ENCODE measurements at places on chromosomes 16 and 17.

- DNase-seq = no peak
These were observed 11.7 kb upstream of the TMED6 start for GRCh38 chr16:69363281-69363717.

DNA sequence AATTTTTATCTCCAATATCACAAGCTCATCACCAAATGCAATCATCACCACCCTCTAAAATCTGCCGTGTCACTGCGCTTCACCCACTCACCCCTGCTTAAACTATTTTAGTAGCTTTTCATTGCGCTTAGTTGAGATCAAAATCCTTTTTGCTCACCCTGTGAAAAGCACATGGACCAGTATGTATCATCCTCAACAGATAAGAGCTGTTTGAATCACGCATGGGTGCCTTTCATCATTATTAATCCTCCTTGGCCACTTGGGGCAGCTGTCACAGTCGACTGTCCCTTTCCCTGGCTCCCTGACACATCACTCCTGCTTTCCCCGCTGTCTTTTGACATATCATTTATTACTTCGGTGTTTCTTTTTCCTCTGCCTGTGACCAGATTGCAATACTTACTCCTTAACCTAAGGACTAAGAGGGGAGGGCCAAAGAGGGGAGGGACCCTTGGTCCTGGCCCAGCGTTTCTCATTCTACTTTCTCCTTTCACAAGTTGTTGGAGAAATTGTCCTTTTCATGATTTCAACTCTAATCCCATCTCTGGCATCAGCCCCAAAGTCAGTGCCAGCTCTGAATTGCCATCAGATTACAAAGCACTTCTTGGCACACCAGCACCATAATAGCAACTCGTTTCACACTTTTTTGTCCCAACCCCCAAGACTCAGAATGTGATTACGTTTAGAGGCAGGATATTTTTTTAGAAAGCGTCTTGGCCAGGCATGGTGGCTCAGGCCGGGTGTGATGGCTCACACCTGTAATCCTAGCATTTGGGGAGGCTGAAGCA is 8.6 kb upstream of the KDM6B start:
- DNase-seq = no peak

- no peak for DNase-seq
These were observed 10.9 kb downstream of the SMCR8 start for GRCh38 chr17:18326039-18326438.

GRCh38 chr16:62089715-62090114 is 53.5 kb upstream of the CDH8 start:
- no peak for DNase-seq

- DNase-seq = peak; percentile 96
These were observed at the start of gene KAT7 for GRCh38 chr17:49788478-49789242. TSS of gene KAT7 (plus strand) at chr17:49788681. CDS start at chr17:49788835, 154 bp downstream.

DNA sequence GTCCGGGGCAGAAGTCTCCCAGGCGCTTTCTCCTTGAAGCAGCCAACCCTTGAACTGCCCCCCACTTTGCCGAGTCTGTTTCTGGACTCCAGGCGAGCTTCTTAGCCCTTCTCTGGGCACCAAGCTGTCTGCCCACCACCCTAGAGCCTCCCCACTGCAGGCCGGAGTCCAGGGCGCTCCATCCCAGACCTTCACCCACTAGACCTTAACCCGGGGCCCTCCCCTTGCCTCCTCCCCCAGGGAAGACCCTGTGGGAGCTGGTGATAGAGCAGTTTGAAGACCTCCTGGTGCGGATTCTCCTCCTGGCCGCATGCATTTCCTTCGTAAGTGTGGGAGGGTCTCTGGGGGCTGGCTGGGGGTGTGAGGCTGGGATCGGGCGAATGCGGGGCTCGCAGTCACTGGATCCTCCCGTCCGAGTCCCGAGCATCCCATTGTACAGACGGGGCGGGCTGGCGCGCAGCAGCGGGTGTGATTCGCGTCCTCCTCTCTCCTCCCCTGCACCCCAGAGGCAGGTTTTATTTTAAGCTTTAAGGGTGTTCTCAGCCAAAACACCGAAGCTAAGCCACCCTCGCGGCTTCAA is 1.1 kb downstream of the ATP2A1 start:
- DNase-seq = no peak

DNA sequence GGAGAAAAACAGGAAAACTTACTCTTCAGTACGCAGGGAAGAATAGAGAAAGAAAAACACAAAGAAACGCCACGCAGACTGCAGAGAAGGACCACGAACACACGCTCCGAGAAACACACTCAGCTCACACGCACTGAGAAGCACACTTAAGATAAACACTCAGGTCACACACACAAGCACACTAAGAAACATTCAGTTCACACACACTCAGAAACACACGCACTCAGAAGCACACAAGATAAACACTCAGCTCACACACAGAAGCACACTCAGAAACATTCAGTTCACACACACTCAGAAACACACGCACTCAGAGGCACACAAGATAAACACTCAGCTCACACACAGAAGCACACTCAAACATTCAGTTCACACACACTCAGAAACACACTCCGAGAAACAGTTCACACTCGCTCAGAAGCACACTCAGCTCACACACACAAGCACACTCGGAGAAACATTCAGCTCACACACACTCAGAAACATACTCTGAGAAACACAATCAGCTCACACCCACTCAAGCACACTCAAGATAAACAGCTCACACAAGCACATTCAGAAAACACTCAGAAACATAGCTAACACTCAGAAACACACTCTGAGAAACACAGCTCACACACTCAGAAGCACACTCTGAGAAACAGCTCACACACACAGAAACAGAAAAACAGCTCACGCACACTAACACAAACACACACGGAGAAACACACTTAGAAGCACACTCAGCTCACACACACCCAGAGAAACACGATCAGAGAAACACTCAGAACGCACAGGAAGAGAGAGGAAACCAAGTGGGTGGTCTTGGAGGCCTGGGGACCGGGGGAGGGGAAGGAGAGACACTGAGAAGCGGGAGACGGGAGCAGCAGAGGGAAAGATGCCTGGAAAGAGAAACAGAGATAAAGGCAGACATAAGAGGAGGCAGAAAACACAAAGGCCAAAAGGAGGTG is 908 bp downstream of the TMEM98 start:
- DNase-seq = no peak

DNA sequence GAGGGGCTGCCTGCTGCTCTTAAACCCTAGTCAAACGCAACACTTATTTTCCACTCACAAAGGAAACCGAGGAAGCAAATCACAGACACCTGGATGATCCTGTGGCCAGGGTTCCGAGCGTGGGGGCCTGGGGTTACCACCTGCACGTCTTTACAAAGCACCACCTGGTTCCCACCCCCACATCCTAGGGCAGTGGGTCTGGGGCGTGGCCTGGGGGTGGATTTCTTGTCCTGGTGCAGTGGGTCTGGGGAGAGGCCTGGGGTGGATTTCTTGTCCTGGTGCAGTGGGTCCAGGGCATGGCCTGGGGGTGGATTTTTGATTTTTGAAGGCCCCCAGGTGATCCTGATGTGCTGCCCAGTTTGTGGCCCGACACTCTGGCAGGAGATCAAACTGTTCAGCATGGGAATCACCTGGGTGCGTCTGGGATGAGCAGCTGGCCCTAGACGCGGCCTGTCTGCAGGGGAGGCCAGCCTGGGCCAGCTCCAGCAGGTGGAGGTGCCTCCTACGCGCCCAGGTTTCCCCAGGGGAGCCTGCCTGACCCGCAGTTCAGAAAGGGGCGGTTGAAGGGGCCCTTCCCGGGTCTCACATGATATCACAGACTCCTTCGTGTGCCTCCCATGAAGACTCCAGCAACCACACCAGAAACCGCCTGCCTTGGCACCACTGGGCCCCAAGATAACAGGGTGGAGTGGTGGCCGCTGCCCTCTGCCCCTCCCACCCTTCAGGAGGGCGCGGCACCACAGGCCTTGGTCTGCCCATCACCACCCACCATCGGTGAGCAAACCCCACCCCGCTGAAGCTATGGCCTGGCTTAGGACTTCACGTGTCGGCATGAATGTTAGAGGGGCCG is 6.3 kb downstream of the HAGH start:
- no peak for DNase-seq

GRCh38 chr16:24771779-24772157 is 42.3 kb downstream of the TNRC6A start:
- DNase-seq = no peak

DNA sequence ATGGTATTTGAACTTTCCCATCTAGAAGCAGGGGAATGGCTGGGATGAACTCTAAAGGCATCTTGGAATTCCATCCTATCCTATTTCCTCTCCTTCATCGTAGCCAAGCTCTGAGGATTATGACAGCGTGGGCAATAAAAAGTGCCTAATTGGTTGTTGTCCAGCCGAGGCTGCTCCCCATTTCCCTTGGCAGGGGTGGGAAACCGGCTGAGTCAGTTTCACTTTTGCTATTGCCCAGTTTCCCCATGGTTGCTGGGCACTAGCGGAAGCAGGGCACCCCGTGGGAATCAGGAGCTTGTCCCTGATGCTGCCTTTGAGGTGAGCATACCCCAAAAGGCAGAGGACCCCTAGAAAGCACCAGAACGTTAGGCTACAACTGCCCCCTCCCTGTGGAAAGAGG is 13.8 kb upstream of the SP2 start:
- no peak for DNase-seq

DNA sequence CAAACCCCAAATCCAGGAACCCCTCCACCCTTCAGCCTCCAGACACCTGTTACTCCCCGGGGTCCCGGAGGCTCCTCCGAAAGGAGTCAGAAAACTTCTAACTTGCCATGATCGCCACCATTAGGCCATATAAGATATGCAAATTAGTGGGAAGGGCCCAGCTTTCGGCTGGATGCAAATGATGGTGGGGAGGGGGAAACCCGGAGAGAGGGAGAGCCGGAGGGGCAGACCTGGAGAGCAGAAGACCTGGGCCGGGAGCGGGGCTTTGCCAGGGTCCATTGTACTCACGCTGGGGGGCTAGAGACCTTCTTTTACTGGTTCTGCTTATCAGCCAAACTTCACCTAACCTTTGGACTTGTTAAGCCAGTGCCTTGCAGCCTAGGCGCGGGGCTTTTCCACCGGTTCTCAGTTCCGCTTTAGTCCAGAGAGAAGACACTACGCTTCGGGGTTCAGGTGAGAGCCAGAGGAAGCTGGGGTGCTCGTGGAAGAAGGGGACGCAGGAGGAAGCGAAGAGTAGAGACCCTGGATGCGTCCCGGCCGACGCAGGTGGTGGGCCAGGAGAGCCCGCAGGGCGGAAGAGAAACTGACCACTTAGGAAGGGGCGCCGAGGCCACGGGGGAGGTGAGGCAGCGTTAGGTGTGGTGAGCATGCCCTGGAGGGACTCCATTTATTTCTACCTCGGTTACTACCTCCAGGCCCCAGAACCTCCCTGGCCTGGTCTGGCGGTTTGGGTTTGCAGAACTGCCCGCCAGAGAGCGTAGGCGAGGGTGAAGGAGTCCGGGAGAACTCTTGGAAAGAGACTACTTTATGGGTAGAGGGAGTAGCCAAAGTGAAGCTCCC is at the start of gene HNF1B:
HNF1B (minus strand) TSS at position 99 of the 840 bp plus-strand sequence. CDS start 175 bp downstream, outside the sequence.
- DNase-seq = no peak

GRCh38 chr16:11329071-11329491 is 16.2 kb upstream of the RMI2 start:
- no peak for DNase-seq

- DNase-seq = no peak
These were observed 59.8 kb downstream of the NEUROD2 start for GRCh38 chr17:39547713-39548478.

DNA sequence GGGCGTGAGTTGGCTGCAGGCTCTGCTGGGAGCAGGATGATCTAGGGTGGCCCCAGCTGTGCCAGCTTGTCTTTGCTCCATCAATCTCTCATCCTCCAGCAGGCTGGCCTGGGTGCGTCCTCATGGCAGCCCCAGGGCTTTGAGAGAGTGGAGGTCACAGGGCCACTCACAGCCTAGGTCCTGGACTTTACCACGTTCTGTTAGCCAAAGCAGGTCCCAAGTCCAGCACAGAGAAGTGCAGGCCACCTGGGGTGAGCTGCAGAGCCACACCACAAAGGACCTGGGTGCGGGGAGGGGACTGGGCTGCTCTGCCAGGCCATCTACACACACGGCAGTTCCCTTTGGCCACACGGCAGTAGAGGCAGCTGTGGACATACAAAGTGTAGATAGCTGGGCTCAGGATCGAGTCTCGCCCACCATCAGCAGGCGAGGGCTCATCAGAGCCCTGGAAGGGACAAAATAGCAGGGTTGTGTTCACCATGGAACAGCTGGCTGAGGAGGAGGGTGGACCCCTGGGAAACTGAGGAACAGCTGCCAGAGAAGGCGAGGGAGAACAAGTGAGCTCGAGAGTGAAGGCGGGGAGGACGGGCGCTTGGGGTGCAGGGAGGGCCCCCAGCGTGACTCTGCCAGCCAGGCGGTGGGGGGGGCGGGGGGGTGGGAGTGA is 30.0 kb downstream of the SREBF1 start:
- DNase-seq = no peak

GRCh38 chr17:13541032-13541480 is 60.7 kb downstream of the HS3ST3A1 start:
- DNase-seq = no peak

- DNase-seq = no peak
These were observed 66.1 kb upstream of the BCAR1 start for GRCh38 chr16:75317532-75317931.

GRCh38 chr17:72141336-72141735 is 20.5 kb downstream of the SOX9 start:
- no peak for DNase-seq

DNA sequence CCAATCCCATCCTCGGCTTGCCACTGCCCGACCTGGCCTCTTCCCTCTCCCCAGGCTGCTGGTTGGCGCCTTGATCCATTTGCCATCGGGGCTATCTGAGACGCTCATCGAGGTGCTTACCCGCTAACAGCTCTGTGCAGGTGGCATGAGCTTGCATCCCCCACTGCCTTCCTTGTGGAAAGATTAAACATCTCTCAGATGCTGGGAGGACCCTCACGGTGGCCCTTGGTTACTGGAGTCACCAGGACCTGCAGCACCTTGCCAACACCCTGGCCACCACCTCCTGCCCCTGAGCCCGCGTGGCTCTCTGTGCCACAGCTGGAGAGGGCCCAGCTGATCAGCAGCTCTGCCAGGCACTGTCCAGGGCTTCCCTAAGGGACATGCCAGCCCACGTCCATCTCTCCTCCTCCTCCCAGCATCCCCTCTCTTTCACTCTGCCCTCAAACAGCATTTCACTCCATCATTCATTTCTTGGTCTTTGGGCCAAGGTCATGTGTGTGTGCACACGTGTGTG is 249.6 kb downstream of the RBFOX3 start:
- no peak for DNase-seq

- DNase-seq = no peak
These were observed 44.1 kb upstream of the ADORA2B start for GRCh38 chr17:15900871-15901270.

GRCh38 chr16:66480265-66481080 is 53.4 kb downstream of the BEAN1 start:
- DNase-seq = no peak

DNA sequence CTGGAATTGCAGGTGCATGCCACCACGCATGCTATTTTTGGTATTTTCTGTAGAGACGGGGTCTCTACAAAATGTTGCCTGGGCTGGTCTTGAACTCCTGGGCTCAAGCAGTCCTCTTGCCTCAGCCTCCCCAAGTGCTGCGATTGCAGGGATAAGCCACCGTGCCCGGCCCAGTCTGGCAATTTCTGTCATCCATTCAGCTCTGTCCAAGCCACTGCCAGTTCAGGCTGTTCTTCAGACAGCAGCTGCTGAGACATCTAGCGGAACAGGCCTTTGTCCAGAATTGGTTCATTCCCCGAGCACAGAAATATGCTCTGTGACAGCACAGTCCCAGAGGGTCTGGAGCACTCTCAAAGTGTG is 5.4 kb downstream of the SLC47A1 start:
- no peak for DNase-seq
